ENCODE measurements at places on chromosomes 6 and 20.

- DNase-seq = no peak
These were observed 1515.4 kb upstream of the DEFB115 start for GRCh38 chr20:29741894-29742698.

DNA sequence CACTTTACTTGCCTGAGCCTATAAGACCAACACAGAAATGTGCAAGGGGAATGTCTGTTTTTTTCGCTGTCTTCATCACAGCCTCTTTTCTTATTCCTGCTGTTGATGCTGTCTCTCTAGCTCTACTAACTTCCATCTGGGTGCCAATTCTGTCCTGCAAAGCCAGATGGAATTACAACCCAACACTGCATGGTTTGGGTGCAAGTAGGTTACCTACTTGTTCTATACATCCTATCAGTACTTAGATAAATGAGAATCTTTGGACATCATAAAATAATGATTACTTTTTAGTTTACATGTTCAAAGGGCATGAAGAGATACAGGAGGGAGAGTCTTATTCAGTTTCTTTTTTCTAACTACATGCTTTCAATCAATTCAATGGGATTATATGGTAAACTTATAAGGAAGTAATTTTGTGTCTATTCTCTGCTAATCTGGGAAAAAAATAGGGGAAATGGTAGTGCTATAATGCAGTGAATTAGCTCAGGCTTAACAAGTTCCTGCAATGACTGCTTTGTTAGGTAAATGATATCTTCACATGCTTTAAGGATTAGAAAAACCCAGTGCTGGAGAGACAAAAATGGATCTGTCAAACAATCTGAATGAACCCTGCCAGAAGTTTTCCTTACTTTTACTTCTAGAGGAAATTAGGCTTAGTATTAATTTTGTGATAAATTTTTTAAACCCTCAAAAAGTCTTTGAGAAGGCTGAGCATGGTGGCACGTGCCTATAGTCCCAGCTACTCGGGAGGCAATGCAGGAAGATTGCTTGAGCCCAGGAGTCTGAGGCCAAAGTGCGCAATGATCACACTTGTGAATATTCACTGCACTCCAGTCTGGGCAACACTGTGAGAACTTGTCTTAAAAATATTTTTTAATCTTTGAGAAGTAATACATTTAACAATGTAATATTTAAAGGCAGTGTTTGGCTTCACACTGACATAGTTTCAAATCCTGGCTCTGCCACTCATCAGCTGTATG is 86.5 kb upstream of the E2F3 start:
- DNase-seq = no peak

GRCh38 chr20:37726971-37727956 is 33.4 kb downstream of the CTNNBL1 start:
- no peak for DNase-seq

DNA sequence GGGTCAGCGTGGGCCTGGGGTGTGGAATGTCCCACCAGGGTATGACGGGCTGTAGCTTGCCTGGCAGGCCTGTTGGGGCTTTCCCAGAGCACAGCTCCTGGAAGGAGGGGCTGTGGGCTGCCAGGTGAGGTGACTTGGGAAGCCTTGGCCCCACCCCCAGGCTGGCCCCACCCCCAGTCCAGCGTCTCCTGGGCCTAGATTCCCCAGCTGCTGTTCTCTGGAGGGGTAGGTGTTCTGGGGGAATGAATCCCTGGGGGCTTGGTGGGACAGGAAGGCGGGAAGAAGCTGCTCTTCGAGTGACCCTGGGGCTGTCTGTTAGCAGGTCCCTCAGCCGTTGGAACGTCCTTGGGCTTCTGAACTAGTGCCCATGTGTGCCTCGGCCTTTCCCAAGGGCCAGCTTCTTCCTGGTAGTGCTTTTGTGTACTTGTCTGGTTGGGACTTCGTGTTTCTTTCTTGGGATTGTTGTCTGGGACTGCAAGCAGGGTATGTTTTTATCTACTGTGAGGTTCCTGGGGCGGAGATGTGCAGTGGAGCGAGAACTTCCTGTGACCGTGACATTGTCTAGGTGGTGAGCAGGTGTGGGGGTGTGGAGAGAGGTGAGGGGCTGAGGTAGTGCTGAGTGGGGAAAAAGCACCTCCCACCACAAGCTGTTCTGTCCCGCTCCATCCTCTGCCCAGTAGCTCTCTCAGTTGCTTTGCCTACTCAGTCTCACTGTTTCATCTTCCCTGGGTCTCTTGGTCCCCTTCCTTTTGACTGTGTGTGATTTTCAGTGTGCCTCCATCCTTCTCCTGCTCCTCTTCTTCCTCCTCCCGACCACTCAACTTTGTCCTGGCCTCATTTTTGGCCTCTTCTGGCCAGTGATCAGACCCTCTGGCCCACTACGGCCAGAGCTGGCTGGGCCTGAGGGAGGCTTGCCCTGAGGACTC is 1.3 kb upstream of the DDR1 start:
- DNase-seq = no peak

GRCh38 chr6:147508042-147508865 is at the start of gene SAMD5:
Gene SAMD5, plus strand, starts transcription at chr6:147508690. Its CDS starts 239 bp downstream, at chr6:147508929.
- peak; percentile 17 for DNase-seq

GRCh38 chr6:149867876-149868640 is 3.9 kb upstream of the LRP11 start:
- no peak for DNase-seq

DNA sequence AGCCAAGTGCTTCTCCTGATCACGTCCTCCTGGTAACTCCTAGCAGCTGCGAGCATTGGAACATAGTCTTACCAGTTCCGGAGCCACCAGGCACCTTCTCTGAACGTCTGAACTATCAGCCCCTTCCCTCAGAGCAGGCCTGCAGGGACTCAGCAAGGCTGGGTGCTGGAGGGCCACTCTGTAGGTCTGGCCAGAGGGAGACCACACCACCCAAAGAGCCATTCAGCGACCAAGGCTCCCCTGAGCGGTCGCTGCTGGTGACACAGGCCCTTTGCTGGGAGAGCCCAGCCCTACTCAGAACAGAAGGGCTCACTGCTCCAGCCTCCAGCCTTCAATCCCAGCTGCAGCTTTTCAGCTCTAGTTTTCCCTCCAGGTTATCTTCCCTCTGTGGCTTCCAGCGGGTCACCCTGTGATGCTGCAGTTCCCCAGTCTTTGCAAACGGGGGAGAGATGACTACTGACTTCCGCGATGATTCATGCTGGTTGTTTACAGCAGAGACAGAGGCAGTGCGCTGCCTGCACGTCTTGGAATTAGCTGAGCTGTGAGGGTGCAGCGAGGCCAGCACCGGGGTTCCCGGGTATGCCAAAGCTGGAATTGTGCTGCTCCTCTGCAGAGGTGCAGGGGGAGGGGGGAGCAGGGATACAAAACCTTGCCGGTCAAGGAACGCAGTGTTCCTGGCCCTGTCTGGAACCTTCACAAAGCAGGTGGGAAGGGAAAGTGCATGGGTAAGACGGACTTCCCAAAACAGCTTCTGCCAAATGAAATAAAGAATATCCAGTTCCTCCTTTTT is 161.4 kb downstream of the LY86 start:
- DNase-seq = no peak

- no peak for DNase-seq
These were observed 341.7 kb upstream of the HTR1E start for GRCh38 chr6:86595641-86596040.

- DNase-seq = peak; percentile 90
These were observed at the start of gene EPHA7 for GRCh38 chr6:93419304-93420162. Gene EPHA7, minus strand, starts transcription at chr6:93419559. Its CDS starts 218 bp downstream, at chr6:93419341.

GRCh38 chr6:52227495-52227894 is 16.8 kb downstream of the IL17F start:
- no peak for DNase-seq

GRCh38 chr6:97026298-97026697 is 101.8 kb downstream of the KLHL32 start:
- DNase-seq = no peak

DNA sequence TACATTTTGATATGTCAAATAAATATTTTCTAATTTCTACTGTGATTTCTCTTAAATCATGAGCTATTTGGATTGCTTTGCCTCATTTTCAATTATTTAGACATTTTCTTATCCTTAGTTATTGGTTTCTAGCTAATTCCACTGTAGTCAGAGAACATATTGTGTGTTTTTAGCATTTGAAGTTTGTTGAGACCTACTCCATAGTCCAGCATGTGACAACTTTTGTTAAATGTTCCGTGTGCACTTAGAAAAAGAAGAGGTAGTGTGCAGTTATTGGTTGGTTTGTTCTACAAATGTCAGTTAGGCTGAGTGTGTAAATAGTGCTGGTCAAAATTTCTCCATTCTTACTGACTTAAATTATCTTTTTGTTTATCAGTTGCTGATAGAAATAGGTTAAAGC is 138.8 kb downstream of the BCAS1 start:
- no peak for DNase-seq

DNA sequence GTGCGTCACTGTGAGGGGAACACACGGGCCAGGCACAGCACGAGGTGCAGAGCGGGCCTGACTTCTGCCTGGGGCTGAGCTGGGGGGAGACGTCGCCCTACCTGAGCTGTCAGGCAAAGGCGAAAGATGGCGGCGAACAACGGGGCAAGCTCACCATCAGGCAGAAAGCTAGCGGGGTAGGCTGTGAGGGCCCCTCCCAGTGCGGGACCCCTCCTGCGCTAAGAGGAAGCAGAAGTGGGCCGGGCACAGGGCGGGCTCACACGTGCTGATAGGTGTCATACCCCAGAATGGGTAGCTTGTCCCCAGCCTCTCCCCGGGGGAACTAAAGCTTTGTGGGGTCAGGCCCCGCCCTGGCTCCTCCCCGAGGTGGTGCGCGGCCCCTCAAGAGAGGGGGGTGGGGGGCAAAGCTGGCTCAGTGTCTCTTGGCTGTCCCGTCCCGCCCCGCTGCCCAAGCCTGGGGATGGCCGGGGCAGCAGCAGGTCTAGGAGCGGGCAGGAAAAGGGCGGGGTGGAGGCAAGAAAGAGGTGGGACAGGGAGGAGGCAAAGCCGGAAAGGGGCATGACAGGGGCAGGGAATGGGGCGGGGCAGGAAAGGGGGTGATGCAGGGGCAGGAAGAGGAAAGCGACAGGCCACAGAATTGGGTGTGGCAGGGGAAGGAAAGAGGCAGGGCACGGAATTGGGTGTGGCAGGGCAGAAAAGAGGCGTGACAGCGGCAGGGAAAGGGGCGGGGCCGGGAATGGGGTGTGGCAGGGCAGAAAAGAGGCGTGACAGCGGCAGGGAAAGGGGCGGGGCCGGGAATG is 14.7 kb downstream of the UCKL1 start:
- no peak for DNase-seq

DNA sequence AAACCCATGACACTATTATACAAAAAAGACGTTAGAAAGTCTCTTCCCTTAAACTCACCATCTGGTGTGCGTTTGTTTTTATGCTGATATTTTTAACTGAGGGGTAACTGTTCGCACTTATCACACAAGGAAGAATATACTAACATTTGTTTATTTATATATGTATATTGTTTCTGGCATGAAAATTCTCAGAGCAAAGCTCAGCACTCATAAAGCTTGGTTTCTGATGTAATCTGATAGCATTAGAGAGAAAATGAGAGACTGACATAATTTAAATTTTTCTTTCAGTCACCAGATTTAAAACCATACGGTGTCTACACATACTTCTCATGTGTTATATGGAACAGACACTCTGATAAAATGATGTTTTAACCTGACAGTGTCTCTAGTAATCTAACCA is 6.9 kb downstream of the BLOC1S5 start:
- no peak for DNase-seq

DNA sequence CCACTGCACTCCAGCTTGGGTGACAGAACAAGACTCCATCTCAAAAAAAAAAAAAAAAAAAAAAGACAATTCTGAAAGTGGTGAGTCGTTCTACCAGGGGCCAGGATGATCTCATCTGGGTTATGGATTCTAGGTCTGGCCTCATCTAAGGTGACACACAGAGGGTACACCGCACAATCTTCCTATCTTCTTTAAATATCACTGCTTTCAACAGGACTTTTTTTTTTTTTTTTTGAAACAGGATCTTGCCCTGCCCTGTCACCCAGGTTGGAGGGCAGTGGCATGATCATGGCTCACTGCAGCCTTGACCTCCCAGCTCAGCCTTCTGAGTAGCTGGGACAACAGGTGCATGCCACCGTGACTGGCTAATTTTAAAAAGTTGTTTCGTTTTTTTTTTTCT is 67.7 kb downstream of the SLC16A10 start:
- DNase-seq = no peak

- no peak for DNase-seq
These were observed 70.5 kb upstream of the PIM1 start for GRCh38 chr6:37099442-37099841.

DNA sequence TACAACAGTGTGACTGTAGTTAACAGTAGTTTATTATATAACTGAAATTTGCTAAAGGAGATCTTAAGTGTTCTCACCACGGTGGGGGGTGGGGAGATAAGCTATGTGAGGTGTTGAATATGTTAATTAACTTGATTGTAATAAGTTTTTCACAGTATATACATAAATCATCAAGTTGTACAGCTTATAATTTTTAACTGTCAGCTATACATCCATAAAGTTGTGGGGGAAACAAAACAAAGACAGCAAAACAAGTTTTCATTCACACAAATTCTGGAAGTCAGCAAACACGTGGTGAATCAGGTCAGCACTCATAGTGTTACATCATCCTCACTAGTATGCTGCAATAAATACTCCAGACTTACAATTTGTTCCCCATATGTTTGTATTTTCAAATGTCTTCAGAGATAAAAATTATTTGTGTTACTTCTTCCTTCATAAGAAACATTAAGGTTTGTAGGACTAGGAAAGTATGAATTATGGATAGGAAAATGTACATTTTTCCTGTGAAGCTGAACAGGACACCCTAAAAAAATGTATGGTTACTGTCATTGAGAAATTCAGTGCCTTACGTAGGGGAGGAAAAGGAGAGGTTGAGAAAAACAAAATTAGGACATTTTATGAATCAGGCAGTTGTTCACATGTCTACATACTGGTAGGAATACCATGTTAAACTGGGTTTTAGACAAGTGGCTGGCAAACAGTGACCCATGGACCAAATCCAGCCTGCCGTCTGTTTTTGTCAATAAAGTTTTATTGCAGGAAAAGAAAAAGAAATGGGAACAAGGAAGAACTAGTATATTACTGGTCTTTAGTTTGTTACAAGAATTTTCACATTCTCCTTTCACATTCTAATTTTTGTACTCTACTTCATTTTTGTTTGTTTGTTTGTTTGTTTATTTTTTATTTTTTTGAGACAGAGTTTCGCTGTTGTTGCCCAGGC is 6.0 kb downstream of the SUMO4 start:
- no peak for DNase-seq

DNA sequence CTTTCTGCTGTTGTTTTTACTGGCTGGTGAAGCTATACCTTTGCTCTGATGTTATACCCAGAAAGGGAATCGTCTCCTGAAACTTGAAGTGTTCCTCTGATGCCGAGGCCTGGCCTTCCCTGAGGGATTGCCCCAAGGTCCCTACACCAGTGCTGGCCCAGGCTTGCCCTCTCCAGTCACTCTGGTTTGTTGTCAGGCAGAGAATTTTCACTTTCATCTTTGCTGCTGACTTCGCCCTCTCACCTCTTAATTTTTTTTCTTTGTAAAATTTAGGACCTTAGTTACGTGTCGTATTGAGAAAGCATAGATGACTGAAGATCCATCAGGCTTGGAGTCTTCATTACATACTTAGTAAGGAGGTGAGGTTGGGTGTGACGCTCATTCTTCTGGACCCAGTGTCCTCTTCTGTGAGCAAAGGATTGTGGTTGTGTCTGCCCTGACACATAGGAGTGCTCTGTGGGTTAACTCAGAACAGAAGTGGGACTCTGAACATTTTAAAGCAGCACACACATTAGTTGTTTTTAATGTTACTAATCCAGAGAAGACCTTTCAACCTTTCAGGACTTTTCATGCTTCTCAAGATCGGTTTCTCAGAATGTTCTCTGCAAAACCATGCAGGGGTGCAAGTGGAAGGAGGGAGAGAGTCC is 45.4 kb downstream of the TULP4 start:
- no peak for DNase-seq

Data from substantia nigra (tissue), 51 donors.